Activated CD4-positive, alpha-beta T cell treated with anti-CD3 and anti-CD28 coated beads for 48 hours (primary cell): ENCODE measurements at places on chromosomes 2 and 18.

GRCh38 chr2:111975819-111976218 lies 77.4 kb downstream of the MERTK start:
- no peak for DNase-seq

DNA sequence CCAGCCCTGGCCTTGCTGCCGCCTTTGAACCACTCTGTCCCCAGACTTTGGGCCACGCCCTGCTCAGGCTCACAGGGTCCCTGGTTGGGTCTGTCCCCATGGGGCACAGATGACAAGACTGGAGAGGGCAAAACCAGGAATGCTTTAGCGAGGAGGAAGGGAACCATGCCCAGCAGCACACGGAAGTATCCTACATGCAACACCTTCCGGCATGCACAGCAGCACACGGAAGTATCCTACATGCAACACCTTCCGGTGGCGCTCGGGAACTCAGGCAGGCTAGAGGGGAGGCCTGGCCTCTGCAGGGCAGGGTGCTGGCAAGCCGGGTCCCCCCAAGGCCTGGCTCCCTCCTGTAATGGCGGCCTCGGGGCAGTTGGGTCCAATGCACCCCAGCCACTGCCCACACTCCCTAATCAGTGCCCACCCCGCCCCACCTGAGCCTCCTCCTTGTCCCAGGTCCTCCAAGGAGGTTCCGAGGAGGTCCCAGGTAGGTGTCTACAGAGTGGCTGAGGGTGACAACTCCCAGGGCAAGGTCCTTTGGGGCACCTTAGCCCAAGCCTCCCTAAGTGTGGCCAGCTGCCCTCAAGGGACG lies 33.6 kb upstream of the SNED1 start:
- DNase-seq = no peak

GRCh38 chr2:130728007-130728454 lies 839 bp upstream of the GPR148 start:
- DNase-seq = peak; percentile 44

- DNase-seq = no peak
Measured at GRCh38 chr2:78431241-78431640, 594.3 kb upstream of the REG3G start.

GRCh38 chr2:128261245-128262128 lies 57.2 kb downstream of the HS6ST1 start:
- no peak for DNase-seq

- DNase-seq = no peak
Measured at GRCh38 chr2:37301408-37301807, 23.2 kb downstream of the PRKD3 start.
